ENCODE measurements at places on chromosomes 2 and 18.

GRCh38 chr2:120455390-120455789 is 109.5 kb downstream of the INHBB start:
- DNase-seq, result no peak

DNA sequence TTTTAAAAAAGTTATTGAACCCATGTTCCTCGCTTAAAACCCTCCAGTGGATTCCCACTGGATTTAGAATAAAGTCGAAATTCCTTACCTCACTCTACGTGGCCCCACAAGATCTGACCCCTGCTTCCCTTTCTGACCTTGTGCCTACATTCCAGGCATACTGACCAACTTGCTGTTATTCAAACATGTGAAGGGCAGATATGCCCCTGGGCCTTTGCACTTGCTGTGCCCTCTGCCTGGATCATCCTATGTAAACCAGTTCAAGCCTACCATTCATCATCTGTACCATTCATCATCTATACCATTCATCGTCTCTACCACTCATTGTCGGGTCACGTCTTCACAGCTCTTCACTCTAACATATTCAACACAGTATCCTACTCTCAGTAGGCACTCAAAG is 41.3 kb upstream of the LPIN2 start:
- no peak for DNase-seq

- DNase-seq, result no peak
These were observed 234.0 kb downstream of the BCL2 start for GRCh38 chr18:63085611-63086010.

GRCh38 chr2:39741871-39742270 is 37.2 kb downstream of the THUMPD2 start:
- DNase-seq, result no peak

GRCh38 chr18:79516441-79516931 is 120.8 kb downstream of the NFATC1 start:
- DNase-seq, result no peak

GRCh38 chr2:73987109-73987947 is 2.6 kb downstream of the TET3 start:
- DNase-seq, result no peak

DNA sequence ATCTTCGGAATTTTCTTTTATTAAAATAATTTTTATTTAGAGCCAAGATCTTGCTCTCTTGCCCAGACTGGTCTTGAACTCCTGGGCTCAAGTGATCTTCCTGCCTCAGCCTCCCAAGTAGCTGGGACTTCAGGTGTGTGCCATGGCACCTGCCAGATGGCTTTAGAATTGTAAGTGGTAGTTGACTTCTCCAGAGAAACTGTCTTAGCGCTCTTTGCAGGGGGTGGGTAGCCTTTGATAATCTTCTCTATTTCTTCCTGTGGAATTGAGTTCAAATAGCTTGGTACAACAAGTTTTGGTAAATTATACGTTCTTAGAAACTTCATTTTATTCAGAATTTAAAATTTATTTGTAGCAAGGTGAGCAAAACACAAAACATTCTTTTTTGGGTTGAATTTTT is 113.3 kb downstream of the LDLRAD4 start:
- no peak for DNase-seq

DNA sequence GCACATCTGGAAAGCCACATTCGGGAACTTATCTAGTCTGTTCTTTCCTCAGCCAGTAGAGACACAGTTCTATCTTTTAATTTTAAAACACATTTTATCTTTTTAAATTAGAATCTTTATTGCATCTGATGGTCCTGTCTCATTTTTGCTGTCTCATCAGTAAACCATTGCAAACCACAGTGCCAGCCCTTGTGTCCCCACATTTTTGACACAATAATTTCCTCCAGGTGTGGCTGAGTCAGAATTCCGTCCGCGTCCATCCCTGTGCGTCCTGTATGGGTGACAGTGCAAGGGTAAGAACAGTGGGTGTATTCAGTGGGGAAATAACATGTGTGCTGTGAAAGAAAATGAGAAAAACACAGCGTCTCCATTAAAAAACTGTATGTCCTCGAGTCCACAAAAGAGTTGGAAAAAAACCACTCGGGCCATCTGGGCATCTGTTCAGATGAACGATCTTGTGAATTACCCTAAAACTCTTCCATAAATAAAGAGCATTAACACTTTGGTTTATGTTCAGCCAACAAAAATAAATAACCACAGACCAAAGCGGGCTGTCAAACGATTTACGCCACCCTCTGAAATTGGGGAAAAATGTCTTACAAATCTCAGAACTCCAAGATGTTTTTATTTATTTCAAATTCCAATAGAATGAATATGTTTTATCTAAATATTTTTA is 137.3 kb downstream of the ZNF516 start:
- no peak for DNase-seq

GRCh38 chr2:155841442-155841841 is 491.1 kb downstream of the NR4A2 start:
- DNase-seq, result no peak

DNA sequence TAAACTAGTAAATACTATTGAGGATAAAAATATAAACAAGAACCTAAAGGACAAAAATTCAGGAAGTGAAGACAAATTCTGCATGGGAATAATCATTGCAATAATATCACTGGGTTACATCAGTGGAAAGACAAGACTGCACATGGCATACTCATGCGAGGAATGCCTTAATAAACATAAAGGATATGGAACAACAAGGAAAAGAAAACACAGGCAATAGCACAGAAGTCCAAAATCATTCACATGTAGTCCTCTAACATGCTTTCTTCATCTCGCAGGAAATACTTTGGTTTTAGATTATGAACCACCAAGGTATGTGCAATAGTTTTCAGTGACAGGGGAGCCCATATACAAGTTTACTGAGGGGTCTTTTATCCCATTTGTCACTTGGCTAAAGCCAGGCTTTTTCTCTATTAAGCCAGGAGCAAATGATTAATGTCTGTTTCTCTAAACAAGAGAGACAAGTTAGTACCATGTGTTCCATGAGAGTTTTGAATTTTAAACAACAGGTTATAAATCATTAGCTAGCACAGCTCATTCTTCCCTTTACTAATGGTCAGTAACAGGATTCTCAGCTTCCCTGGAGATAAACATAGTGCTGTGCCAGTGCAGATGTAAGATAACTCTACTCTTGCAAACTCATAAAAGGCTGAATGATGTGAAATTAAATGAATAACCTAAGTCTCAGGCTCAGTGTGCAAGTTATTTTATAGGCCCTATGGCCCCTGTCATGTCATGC is 353.6 kb upstream of the FSIP2 start:
- no peak for DNase-seq

DNA sequence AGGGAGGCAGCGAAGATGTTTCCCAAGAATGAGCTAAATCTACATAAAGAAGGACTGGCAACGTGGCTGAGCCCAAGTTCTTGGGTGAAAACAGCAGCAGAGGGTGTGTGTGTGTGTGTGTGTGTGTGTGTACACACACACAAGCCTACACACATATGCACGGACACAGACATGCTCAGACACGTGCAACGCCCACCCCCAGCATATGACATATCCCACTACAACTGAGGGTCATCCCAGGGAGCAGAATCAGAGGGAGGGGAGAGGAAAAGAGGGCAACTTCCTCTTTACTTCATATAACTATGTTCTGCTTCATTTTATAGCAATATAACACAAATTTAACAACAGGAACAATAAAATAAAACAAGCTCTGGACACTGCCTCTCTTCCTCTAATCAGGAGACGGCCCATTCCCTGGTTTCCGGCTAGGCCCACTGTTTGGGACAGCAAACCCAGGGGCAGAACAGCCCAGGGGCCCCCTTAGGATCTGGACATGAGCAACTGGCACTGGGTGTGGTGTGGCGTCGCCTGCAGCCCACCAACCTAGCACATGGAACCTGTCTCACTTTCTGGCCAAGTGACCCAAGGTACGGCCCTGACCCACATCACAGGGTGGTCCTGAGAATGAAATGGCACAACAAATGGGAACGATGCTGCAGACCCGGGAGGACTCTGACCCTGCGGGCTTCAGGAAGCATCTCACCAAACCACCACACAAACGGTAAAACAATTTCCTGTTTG is 25.0 kb downstream of the FAM178B start:
- no peak for DNase-seq

GRCh38 chr18:79496237-79496977 is 100.7 kb downstream of the NFATC1 start:
- no peak for DNase-seq

Data from NCI-H774 (cell line).